ENCODE measurements at places on chromosomes 1 and 21.

DNA sequence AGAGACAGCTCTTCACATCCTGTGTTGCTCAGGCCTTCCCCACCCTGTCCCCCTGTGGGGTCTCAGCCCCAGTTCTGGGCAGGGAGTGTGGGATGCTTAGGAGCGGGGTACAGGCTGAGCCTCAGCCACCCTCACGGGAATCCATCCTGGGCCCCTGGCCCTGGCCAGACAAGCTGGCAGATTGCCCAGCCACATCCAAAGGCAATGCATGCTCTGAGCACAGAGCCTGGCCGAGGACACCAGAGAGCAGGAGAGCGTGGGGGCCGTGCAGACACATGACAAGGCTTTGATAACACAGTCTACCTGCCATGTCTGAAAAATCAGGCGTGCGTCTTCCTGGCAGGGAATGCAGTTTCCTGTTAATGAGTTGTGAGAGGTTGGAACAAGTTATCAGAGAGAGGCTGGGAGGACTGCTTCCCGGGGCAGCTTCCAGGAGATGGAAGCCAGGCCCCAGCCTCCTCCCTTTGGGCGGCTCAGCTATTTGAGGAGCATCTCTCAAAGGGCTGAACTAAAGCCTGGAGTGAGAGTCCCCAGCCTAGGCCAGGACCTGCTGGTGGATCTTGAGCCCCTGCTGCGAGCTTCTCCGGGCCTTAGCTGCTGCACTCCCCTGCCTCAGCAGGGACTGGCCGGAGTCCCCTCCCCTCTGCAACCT is 72.2 kb upstream of the SELENON start:
- DNase-seq: no peak

GRCh38 chr1:182656842-182657397 is 27.5 kb downstream of the RGS8 start:
- DNase-seq: no peak

- DNase-seq: no peak
Measured at GRCh38 chr1:15945011-15945831, 30.7 kb downstream of the ZBTB17 start.

- DNase-seq: no peak
Measured at GRCh38 chr1:92838519-92838918, 6.7 kb downstream of the RPL5 start.

DNA sequence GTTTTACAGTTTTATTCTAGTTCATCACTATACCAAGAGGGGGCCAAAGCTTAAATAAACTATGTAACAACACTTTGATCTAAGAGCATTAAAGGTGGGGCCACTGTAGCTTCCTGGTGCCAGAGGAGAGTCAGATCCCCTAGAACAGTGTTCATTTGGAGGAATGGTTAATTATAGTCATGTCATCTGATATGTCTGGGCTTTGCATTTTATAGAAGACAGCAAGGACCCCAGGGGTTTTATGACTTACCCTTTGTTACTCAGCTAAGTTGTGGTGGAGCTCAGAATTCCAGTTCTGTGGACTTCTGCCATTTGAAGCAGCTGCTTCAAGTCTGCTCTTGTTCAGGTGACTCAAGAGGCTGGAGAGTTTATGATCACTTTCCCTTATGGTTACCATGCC is 16.7 kb downstream of the KDM4A start:
- no peak for DNase-seq

DNA sequence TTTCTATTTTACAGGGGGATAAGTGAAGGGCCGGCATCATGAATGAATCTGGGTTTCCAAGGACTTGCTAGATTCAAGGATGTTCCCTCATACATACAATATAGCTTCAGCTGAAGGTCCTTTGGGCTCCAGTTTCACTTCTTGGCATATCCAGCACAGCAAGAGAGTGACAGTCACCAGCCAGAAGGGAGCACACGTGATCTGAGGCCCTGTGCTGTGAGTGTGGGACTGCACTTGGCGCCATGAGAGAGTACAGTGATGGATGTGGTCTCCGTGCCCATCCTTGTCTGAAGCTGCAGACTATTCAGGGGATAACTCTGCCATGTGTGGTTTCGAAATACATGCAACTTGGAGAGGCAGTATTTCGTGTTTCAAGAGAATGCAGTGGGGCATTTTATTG is 159.7 kb upstream of the DSCAM start:
- DNase-seq: no peak

DNA sequence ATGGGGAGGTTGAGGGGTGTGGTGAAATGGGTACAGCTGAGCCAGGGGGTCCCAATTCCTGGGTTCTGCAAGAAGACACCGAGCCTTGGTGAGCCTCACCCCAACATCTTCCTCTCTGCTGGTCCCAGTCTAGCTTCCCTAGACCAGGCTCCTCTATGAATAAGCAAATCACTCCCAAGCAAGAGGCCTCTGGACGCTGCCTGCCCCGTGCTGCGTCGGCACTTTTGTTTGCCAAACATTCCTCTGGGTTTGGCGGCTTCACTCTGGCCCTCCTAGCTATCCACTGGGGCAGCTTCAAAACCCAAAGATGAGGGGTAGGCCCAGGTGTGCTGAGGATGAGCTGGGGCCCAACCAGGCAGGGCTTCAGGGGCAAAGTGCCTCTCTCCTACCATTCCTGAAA is 137.1 kb upstream of the CD34 start:
- no peak for DNase-seq

DNA sequence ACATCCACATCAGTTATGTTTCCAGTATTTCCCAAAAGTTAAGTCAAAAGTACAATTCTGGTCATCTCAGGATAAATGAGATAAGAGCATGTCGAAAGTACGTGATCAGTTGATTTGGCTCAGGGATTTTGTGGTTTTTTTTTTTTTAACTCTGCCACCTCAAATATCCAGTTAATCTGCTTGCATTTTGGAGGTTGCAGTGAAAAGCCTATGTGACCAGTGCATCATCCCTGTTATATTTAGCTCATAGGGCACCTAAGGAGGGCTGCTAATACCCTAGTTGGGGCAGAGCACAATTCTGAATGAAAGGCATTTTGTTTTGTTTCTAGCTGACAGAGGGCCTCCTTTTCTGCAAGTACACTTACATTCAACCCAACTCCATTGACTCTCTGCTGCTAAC is 31.7 kb upstream of the RGS16 start:
- no peak for DNase-seq

DNA sequence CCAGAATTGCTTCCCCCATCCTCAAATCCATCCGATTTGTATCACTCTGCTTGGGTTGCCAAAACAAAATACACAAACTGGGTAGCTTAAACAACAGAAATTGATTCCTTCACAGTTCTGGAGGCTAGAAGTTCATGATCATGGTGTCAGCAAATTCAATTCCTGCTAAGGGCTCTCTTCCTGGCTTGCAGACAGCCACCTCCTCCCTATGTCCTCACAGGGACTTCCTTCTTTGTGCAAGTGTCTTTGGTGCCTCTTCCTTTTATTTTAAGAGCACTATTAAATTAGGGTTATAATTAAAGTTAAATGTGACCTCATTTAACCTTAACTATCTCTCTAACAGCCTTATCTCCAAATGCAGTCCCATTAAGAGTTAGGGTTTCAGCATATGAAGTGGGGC is 112.8 kb downstream of the PLPP3 start:
- no peak for DNase-seq

DNA sequence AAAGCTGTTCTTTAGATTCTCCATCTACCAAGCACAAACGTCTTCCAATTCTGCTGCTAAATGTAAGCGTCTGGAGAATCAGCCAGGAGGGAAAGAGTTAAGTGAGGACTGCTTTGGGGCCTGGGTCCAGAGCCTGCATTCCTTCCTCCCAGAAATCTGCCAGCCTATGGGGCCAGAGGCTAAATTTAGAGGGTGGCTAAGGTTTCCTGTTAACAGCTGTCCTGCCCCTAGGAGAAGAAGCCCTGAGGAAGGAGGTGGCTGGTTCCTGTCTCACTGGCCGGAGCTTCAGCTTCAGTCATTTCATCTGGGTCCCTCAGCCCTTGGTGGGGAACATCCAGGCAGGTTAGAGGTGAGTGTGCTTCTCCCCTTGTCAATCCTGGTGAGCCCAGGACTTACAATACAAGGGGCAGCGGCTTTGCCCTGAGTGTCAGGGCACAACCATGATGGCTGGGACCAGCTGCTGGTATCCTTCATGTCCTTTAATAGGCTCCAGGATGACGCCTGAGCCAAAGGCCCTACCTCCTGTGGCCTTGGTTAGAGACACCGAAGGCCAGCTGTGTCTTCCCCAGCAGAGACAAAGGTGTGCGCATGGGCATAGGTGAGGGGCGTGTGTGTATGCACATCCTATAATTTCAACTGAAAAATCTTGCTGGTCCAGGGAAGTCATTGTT is at the start of gene STYXL2:
Gene STYXL2 (plus strand): TSS at position 230 of the 671 bp plus-strand sequence. CDS start 775 bp downstream, outside the sequence.
- DNase-seq: no peak

GRCh38 chr1:29410476-29410875 is 174.2 kb downstream of the PTPRU start:
- no peak for DNase-seq

DNA sequence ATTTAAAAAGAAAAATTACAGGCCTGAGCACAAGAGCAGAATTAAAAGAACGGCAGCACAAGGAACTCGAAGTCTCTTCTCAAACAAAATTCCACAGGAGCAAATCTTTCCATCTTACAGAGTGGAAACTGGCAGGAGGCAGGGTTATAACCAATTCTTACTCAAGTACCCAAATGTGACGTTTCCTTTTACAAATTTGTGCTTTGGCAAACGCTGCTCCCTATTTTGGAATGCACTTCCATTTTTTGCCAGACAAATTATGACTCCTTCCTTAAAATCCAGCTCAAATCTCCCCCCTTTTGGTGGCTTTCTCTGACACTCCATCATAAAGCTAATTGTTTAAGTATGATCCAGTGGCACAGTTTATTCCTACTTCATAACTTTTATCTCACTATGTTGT is 7.8 kb downstream of the ERI3 start:
- DNase-seq: no peak

DNA sequence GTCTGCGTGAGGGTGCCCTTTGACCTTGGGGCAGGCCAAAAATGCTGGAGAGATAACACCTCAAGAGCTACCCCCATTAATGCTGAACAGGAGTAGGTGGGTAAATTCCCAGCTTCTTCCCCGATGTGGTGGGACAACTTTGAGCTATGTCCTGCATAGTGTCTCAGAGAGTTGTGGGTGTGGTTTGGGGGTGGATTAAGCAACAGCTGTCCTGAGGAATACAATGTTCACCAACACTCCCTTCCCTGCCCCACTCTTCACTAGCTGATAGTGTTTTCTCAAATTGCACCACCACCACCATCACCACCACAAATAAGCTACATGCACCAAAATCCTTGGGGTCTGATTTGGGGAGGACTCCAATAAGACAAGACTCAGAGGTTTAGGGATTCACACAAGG is 258.4 kb downstream of the HLX start:
- DNase-seq: no peak

DNA sequence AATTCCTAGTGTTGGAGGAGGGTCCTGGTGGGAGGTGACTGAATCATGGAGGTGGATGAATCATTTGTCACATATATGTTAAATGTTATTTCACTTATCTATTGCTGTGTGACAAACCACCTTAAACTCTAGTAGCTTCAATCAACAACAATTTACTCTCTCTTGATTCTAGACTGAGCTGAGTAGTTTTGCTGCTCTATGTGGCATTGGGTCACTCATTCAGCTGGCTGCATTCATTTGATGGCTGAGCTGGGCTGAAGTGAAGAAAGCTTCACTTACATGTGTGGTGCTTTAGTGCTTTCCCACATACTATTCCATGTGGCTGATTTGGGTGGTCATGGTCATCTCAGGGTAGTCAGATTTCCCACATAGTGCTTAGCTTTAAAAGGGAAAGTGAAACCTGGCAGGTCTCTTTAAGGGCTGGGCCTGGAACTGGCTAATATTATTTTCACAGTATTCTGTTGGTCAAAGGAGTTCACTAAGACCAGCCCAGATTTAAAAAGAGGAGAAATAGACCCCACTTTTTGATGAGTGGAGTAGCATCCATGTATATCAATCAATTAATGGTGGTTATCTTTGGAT is 10.5 kb downstream of the DNAH14 start:
- DNase-seq: no peak

GRCh38 chr1:76854255-76854654 is 13.0 kb upstream of the ST6GALNAC5 start:
- no peak for DNase-seq

GRCh38 chr1:194133152-194133551 is 946.7 kb upstream of the B3GALT2 start:
- no peak for DNase-seq

DNA sequence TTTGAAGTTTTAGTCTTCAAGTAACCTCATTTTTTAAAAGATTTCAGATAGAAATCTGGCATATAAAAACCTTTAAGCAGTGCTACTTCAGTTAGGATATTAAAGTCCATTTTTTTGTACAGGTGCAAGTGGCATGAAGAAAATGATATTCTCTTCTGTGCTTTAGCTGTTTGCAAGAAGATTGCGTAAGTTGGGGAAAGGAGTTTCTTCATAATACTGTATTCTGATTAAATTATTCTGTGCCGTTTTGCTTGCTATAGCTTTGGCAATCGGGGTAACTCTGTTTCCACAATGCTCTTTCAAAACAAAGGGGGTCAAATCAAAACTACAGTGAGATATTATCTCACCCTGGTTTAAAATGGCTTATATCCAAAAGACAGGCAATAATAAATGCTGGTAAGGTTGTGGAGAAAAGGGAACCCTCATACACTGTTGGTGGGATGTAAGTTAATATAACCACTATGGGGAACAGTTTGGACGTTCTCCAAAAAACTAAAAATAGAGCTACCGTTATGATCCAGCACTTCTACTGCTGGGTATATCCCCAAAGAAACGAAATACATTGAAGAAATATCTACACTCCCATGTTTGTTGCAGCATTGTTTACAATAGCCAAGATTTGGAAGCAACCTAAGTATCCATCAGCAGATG is 27.1 kb downstream of the MAEL start:
- DNase-seq: no peak

DNA sequence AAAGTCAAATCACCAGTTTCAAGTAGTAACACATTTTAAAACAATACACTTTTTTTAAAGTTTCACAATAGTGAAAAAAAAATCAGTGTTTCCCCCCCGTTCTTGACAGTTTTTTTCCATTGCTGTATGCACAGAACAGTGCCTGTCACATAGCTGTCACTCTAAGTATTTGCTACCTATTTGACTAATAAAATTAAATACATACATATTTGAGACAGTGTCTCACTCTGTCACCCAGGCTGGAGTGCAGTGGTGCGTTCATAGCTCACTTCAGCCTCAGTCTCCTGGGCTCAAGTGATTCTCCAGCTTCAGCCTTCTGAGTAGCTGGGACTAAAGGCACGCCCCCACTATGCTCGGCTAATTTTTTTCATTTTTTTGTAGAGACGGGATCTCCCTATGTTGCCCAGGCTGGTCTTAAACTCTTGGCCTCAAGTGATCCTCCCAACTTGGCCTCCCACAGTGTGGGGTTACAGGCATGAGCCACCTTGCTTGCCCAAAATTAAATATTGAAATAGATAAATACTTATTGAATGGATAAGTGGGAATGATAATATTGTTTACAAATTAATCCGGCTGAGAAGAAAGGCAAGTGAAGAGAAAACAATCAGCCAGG is 12.6 kb upstream of the RHBG start:
- no peak for DNase-seq

- DNase-seq: no peak
Measured at GRCh38 chr1:7478142-7478790, 292.8 kb upstream of the VAMP3 start.
